ENCODE measurements at places on chromosomes 4 and X.

GRCh38 chr4:14431155-14432134, 570.8 kb upstream of the CPEB2 start:
- DNase-seq, result no peak

DNA sequence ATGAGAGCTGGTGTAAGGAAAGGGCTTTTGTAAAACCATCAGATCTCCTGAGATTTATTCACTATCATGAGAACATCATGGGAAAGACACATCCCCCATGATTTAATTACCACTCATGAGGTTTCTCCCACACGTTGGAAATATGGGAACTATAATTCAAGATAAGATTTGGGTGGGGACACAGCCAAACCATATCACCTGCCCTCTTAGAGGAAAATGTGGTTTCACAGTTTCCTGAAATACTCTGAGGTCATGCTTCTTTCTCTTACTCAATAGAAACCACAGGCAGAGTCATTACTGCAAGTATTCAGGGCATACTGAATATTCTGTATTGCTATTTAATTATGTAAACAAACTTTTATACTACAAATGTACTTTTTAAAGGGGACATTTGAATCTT, 1453.3 kb downstream of the PCDH18 start:
- DNase-seq, result no peak

GRCh38 chr4:140174543-140174942, 20.6 kb upstream of the MAML3 start:
- no peak for DNase-seq

DNA sequence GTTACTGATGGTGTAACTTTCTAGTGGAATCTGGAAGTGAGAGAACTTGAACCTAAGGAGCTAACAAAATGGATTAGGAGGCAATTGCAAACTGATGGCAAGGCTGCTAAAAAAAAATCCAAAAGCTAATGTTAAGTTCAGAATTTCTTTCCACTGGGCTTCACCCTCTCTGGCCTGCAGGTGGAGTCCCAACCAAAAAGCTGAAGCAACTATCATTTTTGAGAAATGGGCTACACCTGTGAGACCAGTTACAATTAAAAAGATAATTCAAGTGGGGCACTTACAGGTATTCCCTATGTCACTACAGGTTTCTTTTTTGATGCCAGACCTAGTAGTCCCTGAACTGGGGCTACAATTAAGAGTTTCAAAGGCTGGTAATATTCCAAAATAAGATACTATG, 142.1 kb upstream of the FTHL17 start:
- DNase-seq, result peak; percentile 35

- peak; percentile 10 for DNase-seq
Observed at GRCh38 chrX:29308726-29309125, 721.5 kb downstream of the IL1RAPL1 start.

DNA sequence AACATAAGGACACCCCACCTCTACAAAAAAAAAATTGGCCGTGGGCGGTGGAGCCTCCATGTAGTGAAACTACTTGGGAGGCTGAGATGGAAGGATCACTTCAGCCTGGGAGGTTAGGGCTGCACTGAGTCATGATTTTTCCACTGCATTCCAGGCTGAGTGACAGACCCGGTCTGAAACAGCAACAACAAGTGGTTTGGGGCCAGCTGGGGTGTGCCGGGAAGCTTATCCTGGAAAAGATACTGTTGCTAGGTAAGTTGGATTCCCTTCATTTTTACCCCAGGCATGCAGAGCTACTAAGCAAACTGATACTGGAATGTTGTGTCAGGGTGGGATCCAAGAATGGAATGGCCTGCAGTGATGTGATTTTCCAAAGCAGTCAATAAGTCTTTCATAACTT, 57.0 kb downstream of the XAGE2 start:
- DNase-seq, result peak; percentile 6

DNA sequence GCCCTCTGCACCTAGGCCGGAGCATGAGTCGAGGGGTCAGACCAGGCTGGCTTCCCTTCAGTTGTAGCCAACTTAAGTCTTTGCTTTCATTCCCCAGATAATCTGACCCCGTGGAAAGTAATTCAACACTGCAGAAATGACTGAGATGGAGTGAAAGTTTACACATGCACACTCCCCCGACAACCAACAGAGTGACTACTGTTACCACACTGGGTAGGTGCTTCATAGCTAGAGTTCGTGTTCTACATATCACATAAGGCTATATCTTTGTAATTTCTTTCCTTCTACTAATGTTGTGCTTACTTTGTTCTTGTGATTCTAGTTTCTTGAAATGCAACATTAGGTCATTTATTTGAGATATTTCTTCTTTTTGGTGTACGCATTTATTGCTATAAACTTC, 7.2 kb upstream of the CTAG2 start:
- DNase-seq, result no peak

DNA sequence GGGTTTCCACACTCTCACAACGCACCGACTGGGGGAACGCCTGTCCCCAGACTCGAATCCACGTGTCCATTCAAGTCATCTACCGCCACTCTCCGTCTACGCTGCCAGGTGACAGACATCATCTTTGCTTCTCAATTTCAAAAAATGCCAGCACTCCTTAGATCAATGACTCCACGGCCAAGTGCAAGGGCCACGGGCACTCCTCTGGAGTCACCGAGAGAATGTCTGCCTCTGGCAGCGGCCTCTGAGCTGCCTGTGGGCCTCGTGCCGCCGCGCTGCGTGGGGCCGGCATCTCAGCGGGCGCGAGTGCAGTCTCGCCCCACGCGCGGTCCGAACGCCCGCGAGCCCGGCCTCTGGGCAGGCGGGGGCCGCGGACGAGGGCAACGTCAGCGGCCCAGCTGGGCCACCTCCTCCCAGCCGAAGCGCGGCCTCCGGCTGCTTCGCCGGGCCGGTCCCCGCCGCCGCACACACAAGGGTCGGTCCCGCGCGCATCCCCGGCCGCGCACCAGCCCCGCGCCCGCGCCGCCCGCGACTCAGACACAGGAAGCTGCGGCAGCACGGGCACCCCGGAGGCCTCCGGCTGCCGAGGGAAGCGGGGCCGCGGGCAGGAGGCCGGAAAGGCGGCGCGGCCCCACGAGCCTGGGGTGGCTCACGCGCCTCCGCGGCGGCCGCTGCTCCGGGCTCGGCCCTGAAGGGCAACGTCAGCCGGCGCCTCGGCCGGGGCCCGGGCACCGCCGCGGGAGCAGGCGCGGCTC, 450 bp downstream of the ACSL1 start:
- DNase-seq, result no peak

- no peak for DNase-seq
Observed at GRCh38 chr4:109675181-109675580, 28.1 kb downstream of the CASP6 start.

- DNase-seq, result no peak
Observed at GRCh38 chr4:38088321-38088720, 128.1 kb downstream of the PTTG2 start.

DNA sequence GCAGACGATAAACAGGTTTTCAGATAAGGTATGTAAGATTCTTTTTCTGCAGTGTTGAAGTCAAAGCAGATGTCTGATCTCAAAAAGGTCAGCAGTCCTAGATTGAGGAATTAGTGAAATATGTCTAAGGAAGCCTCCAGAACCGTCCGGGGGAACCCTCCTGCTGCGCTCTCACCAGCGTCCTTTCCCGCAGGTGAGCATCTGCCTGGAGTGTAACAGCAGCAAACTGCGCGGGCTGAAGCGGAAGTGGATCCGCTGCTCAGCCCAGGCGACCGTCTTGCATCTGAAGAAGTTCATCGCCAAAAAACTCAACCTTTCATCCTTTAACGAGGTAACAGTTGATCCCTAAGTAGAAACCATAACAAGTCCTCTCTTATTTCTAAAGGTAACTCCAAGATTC, 55.5 kb downstream of the PCGF3 start:
- DNase-seq, result no peak

- no peak for DNase-seq
Observed at GRCh38 chrX:69951753-69952152, 98.0 kb downstream of the AWAT2 start.

DNA sequence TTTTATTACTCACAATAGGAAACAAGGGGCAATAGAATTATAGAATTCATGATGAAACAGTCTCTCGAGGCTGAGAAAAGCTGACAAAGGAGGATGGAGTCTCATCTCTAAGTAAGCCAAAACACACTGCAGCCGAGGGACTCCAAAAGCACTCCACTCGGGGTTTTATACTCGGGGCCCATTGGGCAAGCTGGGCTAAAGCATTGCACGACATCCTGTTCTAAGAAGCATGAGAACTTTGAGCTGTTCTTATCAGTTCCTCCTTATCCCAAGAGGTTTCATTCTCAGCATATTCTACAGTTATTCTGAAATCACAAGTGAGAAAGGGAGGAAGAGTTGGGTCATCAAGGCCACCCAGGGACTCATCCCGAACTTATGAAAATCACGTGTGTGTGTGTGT, 1475.5 kb downstream of the PCDH18 start:
- no peak for DNase-seq

DNA sequence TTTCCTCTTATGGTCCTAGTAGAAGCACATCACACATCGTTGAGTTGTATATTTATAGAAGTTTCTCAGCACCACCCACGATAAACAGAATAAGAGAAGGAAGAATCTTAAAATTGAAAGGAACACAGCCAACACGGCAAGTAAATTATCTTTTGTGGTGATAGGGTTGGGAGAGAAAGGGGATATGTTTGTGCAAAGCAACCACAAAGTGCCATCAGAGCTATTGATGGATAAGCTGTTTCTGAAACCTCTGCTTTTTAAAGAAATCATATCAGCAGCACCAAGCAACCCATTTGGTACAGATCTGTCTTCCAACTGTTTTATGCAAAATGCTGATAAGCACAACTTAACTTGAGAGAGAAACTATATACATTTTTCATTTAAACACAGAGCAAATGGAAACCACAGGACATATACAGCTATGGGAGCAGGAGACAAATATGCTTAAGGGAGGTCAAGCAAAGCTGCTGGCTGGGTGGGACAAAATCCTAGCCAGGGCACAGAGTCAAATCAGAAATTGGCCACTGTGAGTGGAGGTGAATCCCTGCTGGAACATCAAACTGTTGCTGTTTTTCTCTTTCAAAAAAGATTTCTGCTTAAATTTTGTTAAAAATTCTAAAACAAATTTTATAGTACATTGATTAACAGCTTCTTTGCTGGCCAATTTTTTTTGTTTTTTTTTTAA, 194.0 kb upstream of the HHIP start:
- DNase-seq, result no peak

DNA sequence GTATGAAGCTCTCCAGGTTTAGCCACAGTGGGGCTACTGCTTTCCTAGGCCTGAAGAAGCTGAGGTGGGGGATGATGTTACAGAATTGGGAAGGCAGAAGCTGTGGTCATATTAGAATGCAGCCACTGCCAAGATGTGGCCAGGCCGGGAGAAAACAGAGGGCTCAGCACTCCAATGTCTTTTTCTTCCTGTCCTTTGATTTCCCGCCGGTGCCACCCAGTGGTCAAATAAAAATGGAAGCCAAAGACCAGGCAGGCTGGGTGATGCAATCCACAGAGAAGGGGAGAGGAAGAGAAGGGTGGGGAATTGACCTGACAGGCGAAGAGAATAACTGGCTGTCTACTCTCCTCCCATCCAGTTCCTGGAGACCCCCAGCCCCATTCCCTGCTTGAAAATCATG, 94.9 kb upstream of the SHISA3 start:
- peak; percentile 72 for DNase-seq

DNA sequence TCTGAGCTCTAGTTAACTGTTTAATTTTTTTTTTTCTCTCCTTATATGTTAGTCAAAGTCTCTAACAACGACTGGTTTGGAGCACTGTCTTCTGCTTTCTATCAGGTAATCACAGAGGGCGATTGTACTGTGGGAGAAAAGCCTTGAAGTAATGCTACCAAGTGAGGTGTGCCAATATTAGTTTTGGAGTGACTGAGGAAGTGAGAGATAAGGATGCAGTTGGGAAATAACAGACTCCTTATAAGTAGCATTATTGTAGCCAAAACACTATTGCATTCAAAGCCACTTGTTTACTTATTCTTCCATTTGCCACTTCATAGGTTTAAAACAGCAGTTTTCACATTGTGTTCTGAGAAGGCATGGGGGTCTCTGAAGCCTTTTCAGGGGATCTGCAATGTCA, 79.1 kb upstream of the SLC6A14 start:
- no peak for DNase-seq

DNA sequence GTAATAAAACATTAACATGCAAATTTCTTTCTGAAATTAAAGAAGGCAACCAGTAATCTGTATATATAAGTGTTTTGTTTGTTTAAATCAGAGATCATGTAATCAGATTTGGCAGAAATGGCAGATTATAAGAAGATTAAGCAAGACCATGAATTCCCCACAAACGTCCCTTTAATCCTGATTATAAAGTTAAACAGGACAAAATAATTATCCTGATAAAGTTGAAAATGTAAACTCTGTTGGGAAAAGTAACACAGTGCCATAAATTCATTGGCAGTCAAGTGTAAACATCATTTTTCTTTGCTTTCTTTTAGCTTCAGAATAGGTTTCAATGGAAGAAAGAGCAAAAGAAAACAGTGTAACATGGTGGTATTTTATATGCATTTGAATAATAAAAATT, 256.3 kb downstream of the KCNIP4 start:
- no peak for DNase-seq

- peak; percentile 78 for DNase-seq
Observed at GRCh38 chrX:39779952-39780783, 317.6 kb downstream of the BCOR start.

DNA sequence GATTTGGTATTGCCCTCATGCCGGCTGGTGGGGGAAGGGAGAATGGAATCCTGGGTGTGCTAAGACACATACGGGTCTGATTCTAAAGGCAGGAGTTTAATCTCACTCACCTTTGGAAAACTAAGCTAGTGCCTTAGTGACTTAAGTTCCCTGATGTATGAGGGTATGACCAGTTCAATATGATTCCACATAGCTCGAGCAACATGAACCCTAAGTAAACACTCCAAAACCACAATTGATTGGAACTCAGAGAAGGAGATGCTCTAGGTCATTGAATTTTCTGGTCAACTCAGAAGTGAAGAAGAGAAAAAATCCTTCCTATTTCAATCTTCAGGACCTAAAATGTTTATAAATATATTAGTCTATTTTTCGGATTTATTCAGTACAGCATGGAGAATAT, 420.1 kb upstream of the INTU start:
- DNase-seq, result no peak

DNA sequence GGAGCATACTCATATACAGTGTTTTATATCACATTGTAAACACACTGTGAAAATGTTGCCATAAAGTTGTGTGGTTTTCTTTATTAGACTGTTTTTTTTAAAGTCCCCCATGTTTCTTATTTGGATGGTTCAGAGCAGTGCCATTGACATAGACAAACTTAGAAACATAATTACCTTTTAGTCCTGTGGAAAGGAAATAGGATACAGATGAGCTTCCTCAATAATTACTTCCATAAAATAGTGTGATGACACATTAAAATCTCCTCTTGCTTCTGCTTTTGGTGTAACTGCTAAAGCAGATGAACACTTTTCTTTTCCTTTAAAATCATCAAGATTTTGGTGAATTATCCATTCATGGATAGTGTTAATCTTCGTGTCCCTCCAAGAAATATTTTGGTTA, 52.9 kb upstream of the LIMCH1 start:
- no peak for DNase-seq

GRCh38 chr4:137076908-137077307, 455.4 kb downstream of the PCDH18 start:
- DNase-seq, result no peak

DNA sequence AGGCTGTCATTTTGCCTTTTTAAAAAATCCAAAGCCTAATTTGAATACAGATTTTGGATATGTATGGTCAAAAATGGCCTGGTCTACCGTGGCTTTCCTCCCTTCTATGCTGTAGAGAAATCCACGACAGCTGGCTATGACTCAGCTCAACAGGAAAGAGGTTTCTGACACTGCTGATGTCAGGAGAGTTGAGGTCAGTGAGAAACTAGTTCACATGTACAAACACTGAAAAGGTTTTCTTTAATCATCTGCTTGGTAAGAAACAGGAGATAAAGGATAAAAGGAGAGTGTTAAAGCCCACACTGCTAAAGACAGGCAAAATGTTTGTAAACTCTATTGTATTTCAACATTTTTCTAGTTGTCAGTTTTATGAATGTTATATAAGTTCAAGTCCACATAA, 113.9 kb downstream of the NYX start:
- no peak for DNase-seq

Measured in ELF-1 (cell line).